ENCODE measurements at places on chromosomes 12 and 14. TPM values are rescaled to one million over a fixed set of nuclear protein-coding genes. Genes with fewer than 3 reads are reported as not detected.

Gene AVPR1A
- total RNA-seq: 0.09 TPM

Gene SLC5A8
- not detected for total RNA-seq

Gene SMCO2
- not detected for total RNA-seq

Gene SPIC
- total RNA-seq: not detected

Gene MSRB3
- 20.4 TPM for total RNA-seq

Gene RERG
- 34.0 TPM for total RNA-seq

Gene BAZ1A
- 42.3 TPM for total RNA-seq

Gene CFL2
- total RNA-seq: 54.0 TPM

Gene DCN
- 1,406 TPM for total RNA-seq

Gene SLC17A8
- total RNA-seq: 0.66 TPM

Gene DRAM1
- total RNA-seq: 14.4 TPM

Gene BATF
- total RNA-seq: 1.8 TPM

Gene PHETA1
- total RNA-seq: 13.8 TPM

Gene P3H3
- 80.7 TPM for total RNA-seq

Gene CACNA1C
- total RNA-seq: 31.2 TPM

Gene TMEM132D
- 0.07 TPM for total RNA-seq

Gene BICDL1
- 41.5 TPM for total RNA-seq

Gene GALNT8
- 2.0 TPM for total RNA-seq

Gene CCDC197
- not detected for total RNA-seq
